ENCODE measurements at places on chromosomes 4 and X. TPM values are rescaled to one million over a fixed set of nuclear protein-coding genes. Genes with fewer than 3 reads are reported as not detected.

The VCX2 gene
- total RNA-seq = not detected

The ARR3 gene
- not detected for total RNA-seq

The SSX1 gene
- total RNA-seq = not detected

The S100G gene
- total RNA-seq = not detected

The LYAR gene
- total RNA-seq = 47.0 TPM

DNA sequence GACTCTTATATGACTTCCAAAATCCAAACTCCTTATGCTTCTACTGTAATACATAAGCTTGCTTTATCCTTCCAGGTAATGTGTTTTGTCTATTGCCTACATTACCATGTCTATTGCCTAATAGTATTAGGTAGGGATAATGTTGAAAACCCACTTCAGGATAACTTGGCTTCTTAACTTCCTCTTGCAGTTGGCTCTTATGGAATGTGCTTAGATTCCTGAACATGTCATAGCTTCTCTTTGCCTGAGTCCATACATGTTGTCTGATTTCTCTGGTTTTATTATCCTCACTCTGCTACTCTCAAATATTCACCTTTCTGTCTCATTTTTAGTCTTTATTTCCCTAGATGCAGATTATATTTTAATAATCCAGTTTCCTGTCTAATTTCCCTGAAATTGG lies 599.9 kb downstream of the IL15 start:
- DNase-seq = no peak

- no peak for DNase-seq
Observed at GRCh38 chrX:119672426-119672825, 20.5 kb downstream of the SEPTIN6 start.

DNA sequence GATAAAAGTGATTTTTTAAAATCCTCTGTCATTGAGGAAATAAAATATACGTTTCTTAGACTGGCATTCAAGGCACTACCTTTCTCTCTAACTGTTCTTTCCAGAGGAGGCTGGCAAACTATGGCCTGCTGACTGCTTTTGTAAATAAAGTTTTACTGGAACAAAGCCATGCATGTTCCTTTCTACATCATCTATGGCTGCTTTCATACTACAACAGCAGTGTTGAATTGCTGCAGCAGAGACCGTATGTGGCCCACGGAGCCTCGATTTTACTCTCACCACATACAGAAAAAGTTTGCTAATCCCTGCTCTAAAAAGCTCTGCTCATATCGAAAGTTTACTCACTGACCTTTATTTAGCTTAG lies 20.2 kb downstream of the SETD7 start:
- DNase-seq = no peak

- DNase-seq = no peak
Observed at GRCh38 chrX:45322820-45323219, 122.1 kb upstream of the DIPK2B start.

- no peak for DNase-seq
Observed at GRCh38 chrX:152798945-152799344, 29.5 kb upstream of the MAGEA6 start.

- DNase-seq = no peak
Observed at GRCh38 chr4:53840643-53841042, 223.8 kb downstream of the CHIC2 start.

DNA sequence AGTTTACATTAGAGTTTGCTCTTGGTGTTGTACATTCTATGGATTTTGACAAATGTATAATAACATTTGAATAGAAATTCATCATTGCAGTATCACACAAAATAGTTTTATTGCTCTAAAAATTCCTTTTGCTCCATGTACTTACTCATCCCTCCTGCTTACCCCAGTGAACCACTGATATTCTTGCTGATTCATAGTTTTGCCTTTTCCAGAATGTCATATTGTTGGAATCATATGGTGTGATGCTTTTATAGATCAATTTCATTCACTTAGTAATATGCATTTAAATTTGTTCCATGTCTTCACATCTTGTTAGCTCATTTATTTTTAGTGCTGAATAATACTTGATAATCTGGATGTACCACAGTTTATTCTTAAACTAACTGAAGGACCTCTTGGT lies 1593.2 kb downstream of the C4orf33 start:
- DNase-seq = no peak

- no peak for DNase-seq
Observed at GRCh38 chr4:172323288-172323687, 510.1 kb downstream of the GALNTL6 start.
